Lung (tissue), 17 donors: ENCODE measurements at places on chromosomes 5 and 9. TPM values are rescaled to one million over a fixed set of nuclear protein-coding genes. Genes with fewer than 3 reads are reported as not detected.

DNA sequence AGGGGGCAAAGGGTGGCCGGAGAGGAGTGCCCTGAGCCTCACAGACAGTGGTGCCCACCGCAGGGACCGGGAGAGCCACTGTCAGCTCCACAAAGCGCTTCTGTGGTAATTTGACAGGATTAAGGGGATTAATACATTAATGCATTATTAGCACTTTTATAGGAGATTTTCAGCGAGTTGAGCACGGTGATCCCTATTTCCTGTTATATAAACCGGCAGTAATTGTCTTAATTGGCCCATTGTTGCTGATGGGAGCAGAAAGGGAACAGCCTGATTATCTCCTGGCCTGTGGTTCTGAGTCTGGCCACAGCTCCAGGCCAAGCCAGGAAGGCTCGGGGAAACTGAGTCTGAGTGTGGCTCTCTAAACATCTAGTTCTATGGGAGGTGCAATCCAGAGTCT lies 423.6 kb downstream of the CDK5RAP2 start:
- no peaks in the 10 kb centered on the region for H3K36me3 ChIP-seq
- no peak overlapping the region for H3K27ac ChIP-seq
- H3K4me1 ChIP-seq = no peaks in the 10 kb centered on the region
- no peak for DNase-seq
- H3K4me3 ChIP-seq = no peak overlapping the region
- no peaks in the 10 kb centered on the region for H3K27me3 ChIP-seq

GRCh38 chr5:67493676-67494075 lies 297.1 kb upstream of the CD180 start:
- no peak overlapping the region for H3K4me3 ChIP-seq
- H3K4me1 ChIP-seq = peaks cover 20% of the 10 kb centered on the region
- no peaks in the 10 kb centered on the region for H3K27me3 ChIP-seq

DNA sequence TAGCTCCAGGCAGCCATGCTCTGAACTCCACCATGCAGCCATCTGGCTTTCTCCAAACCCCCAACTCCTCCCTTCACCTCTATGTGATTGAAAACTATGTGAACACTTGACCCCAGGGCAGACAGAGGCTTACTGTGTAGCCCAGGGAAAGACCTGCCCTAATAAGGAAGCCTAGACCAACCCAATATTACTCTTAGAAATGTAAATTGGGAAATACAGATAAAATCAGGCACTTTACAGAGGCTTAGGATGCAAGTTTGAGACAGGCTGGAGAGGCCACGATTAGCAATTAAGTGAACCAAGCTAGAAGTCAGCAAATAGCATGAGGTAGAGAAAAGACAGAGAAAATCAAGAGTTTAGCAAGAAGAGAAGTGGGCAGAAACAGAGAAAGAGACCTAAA lies 141.7 kb upstream of the ABCA1 start:
- peaks cover 8% of the 10 kb centered on the region for H3K4me1 ChIP-seq
- H3K27ac ChIP-seq = no peak overlapping the region
- H3K36me3 ChIP-seq = no peaks in the 10 kb centered on the region
- H3K27me3 ChIP-seq = no peaks in the 10 kb centered on the region
- no peak overlapping the region for H3K4me3 ChIP-seq

DNA sequence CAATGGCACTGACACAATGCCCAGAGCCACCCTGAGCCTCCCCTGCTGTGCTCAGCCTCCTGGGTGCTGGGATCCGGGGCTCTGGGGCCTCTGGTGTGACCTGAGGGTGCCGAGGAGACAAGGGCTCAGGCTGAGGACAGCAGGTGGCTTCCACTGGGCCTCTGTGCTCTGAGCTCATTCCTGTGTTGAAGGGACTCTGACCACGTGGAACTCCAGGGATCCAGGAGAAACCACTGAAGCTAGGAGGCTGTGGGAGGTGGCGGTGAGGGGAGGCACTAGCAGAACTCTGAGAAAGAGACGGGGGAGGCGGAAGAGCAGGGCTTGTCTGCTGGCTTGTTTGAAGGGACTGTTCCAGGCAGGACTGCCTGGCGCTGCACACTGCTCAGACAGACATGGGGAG lies 318.7 kb upstream of the IRX1 start:
- no peak overlapping the region for H3K4me3 ChIP-seq
- no peaks in the 10 kb centered on the region for H3K4me1 ChIP-seq
- no peaks in the 10 kb centered on the region for H3K36me3 ChIP-seq
- H3K27ac ChIP-seq = no peak overlapping the region

Gene HSD17B3
- total RNA-seq = 0.37 TPM

Gene SLC25A2
- 0.83 TPM for total RNA-seq

GRCh38 chr9:101893661-101894646 lies 155.5 kb upstream of the GRIN3A start:
- no peaks in the 10 kb centered on the region for H3K4me1 ChIP-seq
- H3K36me3 ChIP-seq = no peaks in the 10 kb centered on the region
- H3K4me3 ChIP-seq = no peak overlapping the region
- H3K27ac ChIP-seq = no peak overlapping the region

DNA sequence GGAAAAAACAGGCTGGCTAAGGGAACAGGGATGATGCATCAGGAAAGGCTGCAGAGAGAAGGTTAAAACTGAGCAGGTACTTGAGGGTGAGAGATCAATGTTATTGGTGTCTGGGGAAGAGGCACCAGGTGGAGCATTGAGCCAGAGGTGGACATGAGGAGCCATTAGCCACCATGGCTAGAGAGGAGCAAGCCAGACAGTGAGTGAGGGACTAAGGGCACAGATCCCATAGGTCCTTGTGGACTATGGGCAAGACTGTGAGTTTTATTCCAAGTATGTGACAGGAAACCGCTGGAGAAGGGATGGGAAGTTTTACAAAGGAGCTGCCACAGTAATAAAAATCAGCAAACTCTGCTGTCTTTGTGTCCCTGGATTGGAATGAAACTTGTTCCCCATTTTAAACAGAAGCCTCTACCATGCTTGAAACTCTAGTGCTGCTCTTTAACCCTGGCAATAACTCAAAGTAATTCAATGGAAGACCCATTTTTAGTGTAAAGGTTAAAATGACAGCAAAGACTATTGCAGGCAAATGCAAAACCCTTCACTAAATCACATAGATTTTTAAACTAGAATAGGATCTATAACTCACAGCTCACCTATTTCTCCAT lies 349.8 kb downstream of the ENC1 start:
- H3K36me3 ChIP-seq = no peaks in the 10 kb centered on the region
- no peak for DNase-seq
- no peak overlapping the region for H3K4me3 ChIP-seq
- no peaks in the 10 kb centered on the region for H3K27me3 ChIP-seq
- H3K27ac ChIP-seq = no peak overlapping the region

Gene PCDHA5
- total RNA-seq = 0.34 TPM

Gene HARS2
- 37.2 TPM for total RNA-seq

DNA sequence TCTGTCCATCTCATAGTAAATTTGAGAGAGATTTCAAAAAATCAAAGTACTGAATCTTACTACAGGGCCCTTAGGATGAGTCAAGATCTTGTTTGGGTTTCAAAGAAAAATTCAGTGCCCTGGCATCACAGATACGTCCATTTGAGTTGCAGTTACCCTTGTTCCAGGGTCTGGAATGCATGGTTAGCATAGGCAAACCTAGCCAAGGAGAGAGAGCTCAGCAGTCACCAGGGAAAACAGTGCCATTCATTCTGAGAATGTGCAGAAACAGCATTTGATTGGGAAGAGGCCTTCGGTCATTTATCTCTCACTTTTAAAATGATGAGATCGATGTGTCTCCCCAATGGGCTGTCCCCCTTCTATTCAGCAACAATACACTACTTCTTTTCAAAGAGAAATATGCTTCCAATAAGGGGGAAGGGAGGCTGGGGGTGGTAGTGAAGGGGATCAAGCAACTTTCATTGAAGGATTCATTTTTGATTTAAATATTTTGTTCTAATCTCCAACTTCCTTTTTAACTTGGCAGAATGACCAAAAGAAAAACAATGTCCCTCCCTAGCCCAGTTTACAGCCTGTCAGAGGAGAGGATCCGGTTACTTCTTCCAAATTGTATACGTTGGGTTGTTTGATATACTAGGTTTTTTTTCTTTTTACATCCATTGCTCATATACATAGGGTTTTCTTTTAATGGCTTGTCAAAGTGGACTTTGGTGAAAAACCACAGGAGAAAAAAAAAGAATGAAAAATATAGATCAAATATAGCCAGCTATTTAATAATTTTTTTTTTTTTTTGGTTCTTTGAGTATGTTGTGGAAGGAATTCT lies 491.1 kb downstream of the CCDC171 start:
- DNase-seq = peak; percentile 81
- H3K4me1 ChIP-seq = peaks cover 10% of the 10 kb centered on the region
- H3K27me3 ChIP-seq = no peaks in the 10 kb centered on the region
- H3K4me3 ChIP-seq = no peak overlapping the region
